ENCODE measurements at places on chromosomes 16 and 17.

DNA sequence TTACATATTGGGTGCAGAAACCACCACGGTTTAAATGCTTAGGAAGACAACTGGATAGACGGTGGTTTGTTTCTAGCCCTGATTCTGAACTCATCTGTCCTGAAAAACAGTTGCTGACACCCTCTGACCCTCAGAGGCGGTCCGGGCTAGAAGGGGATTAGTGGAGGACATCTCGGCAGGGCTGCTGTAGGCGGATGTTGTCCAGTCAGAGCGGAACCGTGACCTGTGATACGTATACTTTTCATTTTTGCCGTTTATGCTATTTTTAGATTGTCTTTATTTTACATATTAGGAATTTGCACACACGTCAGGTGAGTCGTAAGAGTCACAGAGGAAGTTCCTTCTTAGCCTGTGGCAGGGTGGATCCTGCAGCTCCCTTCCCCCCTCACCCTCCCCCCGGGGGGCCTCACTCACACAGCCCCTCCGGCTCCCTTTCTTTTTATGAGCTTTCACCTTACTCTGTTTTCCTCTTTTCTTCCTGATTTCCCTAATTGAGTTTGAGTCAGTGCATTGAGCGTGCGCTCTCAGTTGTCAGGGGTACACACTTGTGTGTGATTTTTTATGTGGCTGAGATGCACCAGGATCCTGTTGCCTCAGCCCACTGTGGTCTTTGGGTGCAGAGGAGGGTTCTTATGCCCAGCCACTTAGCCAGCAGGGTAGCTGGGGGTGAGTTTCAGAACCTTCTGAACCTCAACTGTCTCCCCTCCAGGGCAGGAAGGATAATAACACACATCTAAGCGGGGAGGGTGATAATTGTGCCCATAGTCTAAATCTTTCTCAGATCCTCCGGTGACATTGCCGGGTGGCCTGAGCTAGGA is 211.1 kb upstream of the CHMP6 start:
- DNase-seq = no peak

GRCh38 chr16:81946206-81946605 is 65.1 kb downstream of the SDR42E1 start:
- no peak for DNase-seq

DNA sequence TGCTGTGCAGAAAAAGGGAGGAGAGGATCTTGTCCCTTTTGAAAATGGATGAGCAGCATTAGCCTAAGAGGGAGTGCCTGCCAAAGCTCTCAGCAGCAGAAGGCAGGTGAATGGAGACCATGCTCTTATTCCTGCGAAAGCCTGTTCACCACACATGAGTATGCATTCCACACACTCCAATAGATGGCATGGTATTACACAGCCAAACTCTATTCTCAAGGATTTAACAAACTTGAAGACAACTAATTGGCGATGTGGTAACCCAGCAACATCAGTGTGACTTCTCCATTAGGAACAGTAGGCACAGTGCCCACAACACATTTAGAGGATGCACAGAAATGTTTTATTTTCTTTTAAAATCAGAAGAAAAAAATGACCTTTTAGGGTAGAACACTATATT is 77.8 kb downstream of the CDH11 start:
- DNase-seq = no peak

DNA sequence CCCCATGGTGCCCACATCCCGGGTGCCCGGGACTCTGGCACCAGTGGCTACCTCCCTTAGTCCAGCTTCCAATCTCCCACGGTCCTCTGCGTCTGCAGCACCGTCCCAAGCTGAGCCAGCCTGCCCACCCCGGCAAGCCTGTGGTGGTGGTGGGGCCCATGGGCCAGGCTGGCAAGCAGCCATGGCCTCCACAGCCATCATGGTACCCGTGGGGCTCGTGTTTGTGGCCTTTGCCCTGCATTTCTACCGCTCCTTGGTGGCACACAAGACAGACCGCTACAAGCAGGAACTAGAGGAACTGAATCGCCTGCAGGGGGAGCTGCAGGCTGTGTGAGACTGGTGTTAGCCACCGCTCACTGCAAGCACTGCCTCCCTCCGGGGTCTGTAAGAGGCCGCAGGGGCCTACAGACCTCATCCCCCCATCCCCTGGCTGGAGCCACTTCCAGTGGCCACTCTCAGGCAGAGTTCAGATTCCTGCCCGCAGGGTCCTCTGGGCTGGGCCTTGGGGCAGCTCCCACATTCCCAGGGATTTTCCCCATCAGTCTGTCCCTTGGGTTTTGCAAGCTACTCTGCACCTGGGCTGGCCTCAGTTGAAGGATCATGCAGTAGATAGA is 3.9 kb upstream of the SETD1A start:
- no peak for DNase-seq

DNA sequence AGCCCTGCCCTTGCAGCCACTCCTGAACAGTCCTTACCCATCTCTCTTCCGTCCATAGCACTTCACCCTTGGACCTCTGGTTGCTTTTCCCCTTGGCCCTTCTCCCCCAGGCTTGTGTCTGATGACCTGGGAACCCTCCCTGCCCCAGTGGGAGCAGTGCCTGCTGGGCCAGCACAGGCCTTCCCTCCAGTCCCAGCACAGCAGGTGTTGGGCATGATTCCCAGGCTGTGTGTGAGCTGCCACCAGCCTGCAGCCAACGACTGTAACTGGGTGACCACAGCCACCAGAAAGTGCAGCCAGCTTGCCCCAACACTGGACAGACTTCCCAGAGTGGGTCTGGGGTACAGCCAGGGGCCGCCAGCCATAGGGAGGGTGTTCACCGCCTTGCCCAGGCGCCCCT is 30.0 kb downstream of the CRAMP1 start:
- DNase-seq = no peak

Measured in cortex of kidney (tissue), 1 donor.